ENCODE measurements at places on chromosomes 5 and 9.

DNA sequence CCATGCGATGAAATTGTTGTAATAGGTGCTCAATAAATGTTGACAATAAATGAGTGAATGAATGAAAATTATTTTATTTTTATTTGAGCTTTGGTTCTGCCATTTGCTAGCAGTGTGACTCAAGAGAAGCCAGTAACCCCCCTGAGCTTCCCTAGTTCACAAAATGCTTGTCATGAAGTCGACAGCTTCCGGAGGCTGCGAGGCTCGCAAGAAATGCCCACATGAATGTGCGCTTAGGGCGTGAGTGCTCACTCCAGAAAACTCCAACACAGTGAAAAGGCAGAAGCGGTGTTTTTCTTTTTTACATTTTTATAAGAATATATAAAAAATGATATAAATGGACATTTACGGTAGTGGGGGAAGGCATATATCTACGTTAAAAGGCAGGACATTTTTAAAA is 26.5 kb downstream of the CDKN2A start:
- H3K27me3 ChIP-seq = peaks cover 100% of the 10 kb centered on the region
- no peak overlapping the region for H3K4me3 ChIP-seq
- peaks cover 33% of the 10 kb centered on the region for H3K4me1 ChIP-seq
- H3K36me3 ChIP-seq = no peaks in the 10 kb centered on the region

DNA sequence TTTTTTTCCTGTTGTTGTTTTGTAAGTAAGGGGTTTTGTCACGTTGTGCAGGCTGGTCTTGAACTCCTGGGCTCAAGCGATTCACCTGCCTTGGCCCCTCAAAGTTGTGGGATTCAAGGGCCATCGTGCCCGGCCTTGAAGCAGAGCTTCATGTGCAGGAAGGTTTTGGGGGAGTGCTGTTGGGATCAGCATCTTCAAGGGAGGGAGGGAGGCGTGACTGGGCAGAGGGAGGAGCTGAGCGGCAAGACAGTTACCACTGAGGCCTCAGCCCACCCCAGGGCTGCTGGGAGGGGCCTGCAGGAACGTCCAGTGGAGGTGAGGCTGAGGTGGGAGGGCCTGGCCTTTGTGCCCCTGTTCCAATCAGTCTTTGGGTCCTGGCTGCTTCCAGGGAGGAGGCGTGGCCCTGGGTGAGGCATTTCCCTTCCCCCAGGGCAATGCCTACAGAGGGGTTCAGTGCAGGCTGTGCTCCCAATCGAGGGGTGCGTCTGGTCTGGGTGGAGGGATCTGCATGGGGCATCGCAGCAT is 21.4 kb downstream of the OR2V1 start:
- DNase-seq = no peak
- no peaks in the 10 kb centered on the region for H3K36me3 ChIP-seq
- H3K4me3 ChIP-seq = no peak overlapping the region
- H3K27ac ChIP-seq = no peak overlapping the region
- no peaks in the 10 kb centered on the region for H3K4me1 ChIP-seq

DNA sequence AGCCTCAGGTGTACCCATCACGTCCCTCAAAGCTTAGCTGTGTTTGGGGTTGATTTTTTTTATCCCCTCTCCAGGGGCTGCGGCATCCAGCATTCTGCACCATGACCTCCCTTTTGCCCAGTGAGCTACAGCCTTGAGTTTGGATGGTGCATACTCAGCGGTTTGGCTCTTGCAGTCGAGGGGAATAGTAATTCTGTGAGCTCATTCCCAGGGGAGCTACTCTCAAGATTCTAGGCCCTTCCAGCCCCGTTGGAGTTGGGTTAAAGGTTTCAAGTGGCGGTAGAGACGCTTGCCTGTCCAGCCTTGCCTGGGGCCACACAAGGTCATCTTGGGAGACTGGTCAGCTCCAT is 102.2 kb upstream of the SPRY4 start:
- peaks cover 50% of the 10 kb centered on the region for H3K4me1 ChIP-seq
- H3K27me3 ChIP-seq = no peaks in the 10 kb centered on the region
- peak overlapping the region; percentile 82 for H3K27ac ChIP-seq
- H3K4me3 ChIP-seq = no peak overlapping the region

DNA sequence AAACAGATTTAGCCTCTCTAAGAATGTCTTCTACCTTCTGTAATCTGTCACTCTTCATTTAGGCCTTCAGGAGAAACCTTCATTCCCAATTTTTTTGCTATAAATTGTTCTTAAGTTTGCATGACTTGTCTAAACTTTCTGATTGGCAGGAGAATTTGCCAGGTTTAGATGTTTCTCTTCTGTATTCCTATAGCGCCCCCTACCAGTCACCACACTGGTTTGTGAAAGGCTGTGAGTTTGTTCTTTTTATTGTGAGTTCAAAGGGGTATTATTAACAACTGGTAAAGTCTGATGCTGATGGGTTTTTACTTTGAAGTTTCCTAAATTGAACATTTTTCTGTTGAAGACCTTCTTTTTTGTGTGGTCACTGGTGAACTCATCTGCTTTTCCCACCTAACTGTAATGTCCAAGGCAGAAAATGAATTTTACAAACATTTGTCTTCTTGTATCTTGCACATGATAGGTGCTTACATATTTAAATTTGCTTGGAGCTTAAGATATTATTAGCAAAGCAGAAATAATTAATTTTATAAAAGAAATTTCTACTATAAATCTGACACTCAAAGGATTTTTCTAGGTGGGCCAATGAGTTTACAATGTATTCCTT is 18.4 kb upstream of the F2RL2 start:
- H3K4me3 ChIP-seq = no peak overlapping the region
- DNase-seq = peak; percentile 30
- H3K36me3 ChIP-seq = no peaks in the 10 kb centered on the region
- no peaks in the 10 kb centered on the region for H3K27me3 ChIP-seq

DNA sequence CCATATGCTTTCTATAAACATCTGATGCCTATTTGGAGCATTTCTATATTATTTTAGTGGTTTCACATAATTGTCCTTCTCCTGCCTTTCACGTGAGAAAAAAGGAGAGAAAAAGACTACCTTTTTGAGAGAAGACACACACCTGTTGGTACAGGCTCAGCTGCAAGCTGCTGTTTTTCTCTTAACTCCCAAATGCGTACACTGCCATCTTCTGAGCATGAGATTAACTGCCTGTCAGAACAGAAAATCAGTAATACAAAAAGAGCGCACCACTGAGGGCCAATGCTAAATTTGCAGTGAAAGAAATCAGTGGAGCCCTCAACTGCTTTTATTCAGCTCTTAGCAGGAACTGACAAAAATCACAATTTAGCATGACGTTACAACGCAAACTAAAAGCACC is 54.9 kb downstream of the WDR41 start:
- H3K36me3 ChIP-seq = peaks cover 83% of the 10 kb centered on the region
- H3K27ac ChIP-seq = no peak overlapping the region
- no peak for DNase-seq

GRCh38 chr5:132237141-132237540 is 9.5 kb upstream of the P4HA2 start:
- H3K27me3 ChIP-seq = no peaks in the 10 kb centered on the region
- H3K36me3 ChIP-seq = no peaks in the 10 kb centered on the region
- H3K4me1 ChIP-seq = no peaks in the 10 kb centered on the region
- no peak overlapping the region for H3K27ac ChIP-seq
- DNase-seq = no peak
- no peak overlapping the region for H3K4me3 ChIP-seq

DNA sequence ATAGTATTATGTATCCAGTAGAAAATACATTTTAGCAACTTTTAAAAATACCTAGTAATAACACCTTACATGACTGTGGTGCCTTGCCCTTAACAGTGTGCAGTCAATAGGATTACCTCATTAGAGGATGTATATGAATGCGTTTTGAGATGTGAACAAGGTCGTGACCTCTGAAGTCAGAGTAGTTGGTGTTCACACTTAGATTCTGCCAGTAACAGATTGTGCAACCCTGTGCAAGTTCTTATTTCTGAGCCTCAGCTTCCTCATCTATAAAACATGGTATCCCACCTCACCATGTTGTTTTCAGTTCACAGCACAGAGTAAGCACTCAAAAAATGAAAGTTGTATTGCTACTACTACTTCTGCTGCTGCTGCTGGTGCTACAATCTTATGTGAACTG is 347.3 kb downstream of the KDM4C start:
- H3K4me1 ChIP-seq = peaks cover 15% of the 10 kb centered on the region
- peaks cover 27% of the 10 kb centered on the region for H3K36me3 ChIP-seq
- no peak overlapping the region for H3K27ac ChIP-seq
- no peaks in the 10 kb centered on the region for H3K27me3 ChIP-seq
- no peak overlapping the region for H3K4me3 ChIP-seq
- no peak for DNase-seq

GRCh38 chr5:8060953-8061429 is 192.0 kb downstream of the MTRR start:
- no peaks in the 10 kb centered on the region for H3K36me3 ChIP-seq
- DNase-seq = no peak
- H3K27me3 ChIP-seq = peaks cover 6% of the 10 kb centered on the region
- no peak overlapping the region for H3K4me3 ChIP-seq
- no peak overlapping the region for H3K27ac ChIP-seq
- no peaks in the 10 kb centered on the region for H3K4me1 ChIP-seq

- H3K27me3 ChIP-seq = peaks cover 3% of the 10 kb centered on the region
- H3K36me3 ChIP-seq = no peaks in the 10 kb centered on the region
- peaks cover 11% of the 10 kb centered on the region for H3K4me1 ChIP-seq
- DNase-seq = no peak
Observed at GRCh38 chr9:38380230-38380871, 12.2 kb upstream of the ALDH1B1 start.

DNA sequence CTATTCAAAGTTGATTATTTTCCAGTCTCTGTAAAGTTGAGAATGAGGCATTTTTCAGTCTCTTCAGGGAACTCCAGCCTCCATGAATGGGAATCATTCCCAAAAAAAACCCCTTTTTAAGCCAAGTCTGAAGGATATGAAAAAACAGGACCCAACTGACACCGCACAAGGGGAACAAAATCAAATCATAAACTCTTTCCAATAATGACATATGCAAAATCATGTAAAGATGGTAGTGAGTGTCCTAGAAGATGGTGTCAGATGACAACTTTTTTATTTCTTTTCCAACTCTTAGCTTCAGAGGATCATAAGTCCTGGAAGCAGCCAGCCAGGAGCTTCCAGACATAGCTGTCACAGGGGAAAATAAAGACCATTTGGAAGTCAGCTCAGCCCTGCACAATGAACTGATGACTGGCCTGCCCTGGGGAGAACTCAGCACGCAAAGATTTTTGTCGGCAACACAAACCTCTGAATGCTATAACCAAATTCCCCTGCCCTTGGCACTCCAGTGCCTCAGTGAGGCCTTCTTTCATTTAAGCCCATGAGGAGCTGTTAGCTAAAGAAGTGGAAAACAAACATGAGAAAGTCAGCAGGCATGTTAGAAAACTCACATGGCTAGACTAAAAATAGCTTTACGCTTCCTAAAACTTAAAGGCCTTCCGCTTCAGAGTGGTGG is 85.4 kb downstream of the SLC1A3 start:
- peak; percentile 28 for DNase-seq
- no peak overlapping the region for H3K4me3 ChIP-seq
- peak overlapping the region; percentile 85 for H3K27ac ChIP-seq

GRCh38 chr5:167872791-167873190 is 418.7 kb upstream of the WWC1 start:
- no peaks in the 10 kb centered on the region for H3K4me1 ChIP-seq
- no peak overlapping the region for H3K4me3 ChIP-seq
- no peaks in the 10 kb centered on the region for H3K27me3 ChIP-seq
- no peak for DNase-seq

DNA sequence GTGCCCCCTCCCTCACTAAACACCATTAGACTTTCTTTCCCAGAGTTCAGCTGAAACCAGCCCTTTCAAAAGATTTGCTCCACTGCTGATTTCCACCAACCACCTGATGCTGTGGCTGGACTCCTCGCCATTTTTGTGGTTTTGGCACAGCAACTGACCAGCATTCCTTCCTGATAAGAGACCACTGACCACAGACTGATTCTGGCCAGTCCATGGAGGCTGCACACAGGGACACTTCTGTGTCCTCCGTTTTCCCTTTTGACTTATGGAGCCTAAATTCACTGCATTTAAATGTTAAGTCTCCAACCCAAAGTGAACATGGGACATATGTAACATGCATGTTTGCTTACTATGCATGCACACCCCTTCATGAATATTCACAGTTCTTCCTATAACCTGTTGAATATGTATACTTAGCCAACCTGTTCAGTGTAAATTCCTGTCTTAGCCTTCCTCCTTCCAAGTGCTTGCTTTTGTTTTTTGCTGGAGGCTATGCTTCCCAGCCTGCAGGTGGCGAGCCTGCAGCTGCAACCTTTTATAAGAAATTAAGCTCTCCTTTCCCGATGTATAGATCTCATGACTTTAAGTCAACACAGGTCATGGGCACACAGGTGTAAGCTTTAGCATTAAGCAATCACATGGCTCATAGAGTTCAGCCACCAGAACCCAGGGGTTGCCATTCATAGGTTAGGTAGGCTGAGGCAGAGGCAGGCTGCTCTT is 78.7 kb downstream of the ACTL7B start:
- H3K36me3 ChIP-seq = no peaks in the 10 kb centered on the region
- peak overlapping the region; percentile 26 for H3K27ac ChIP-seq
- DNase-seq = no peak
- H3K4me1 ChIP-seq = peaks cover 12% of the 10 kb centered on the region
- H3K4me3 ChIP-seq = no peak overlapping the region

DNA sequence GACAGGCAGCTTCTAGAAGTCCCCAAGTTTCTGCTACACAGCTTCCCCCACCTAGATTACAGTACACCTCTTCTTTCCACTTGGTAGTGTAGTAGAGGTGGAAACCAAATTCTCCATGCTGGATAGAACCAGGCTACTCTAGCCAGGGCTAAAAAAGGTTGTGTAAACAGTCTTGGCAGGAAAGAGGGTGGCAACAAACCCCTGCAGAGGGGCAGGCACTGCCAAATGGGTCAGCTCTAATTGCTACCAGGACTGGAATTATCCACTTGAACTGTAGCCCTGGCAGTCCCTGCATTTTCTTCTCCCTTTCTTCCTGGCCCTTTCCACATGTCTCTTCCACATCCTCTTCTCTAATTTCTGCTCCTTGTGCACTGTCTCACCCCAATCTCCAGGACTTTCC is 24.8 kb downstream of the RANBP3L start:
- no peaks in the 10 kb centered on the region for H3K36me3 ChIP-seq
- no peaks in the 10 kb centered on the region for H3K27me3 ChIP-seq
- peaks cover 6% of the 10 kb centered on the region for H3K4me1 ChIP-seq
- H3K4me3 ChIP-seq = no peak overlapping the region
- DNase-seq = no peak

- H3K27ac ChIP-seq = no peak overlapping the region
- DNase-seq = no peak
- H3K27me3 ChIP-seq = no peaks in the 10 kb centered on the region
- H3K4me3 ChIP-seq = no peak overlapping the region
- H3K36me3 ChIP-seq = no peaks in the 10 kb centered on the region
Observed at GRCh38 chr5:151550146-151550545, 41.0 kb downstream of the FAT2 start.

DNA sequence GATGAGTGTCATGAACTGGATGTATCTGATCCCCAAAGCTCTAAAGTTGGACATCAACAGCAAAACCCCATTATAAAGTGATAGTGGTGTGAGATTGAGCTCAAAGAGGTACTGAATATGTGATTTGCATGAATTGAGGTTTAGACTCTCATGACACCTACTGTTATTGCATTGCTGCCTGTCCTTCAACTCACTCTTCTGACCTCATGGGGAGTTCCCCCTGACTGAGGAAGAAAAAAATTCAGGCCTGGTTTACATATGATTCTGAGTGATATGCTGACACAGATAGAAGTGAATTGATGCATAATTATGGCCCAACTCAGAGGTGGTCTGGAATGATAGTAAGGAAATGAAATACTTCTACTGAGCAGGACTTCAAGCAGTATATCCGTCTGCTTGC is 76.2 kb upstream of the CHD1 start:
- no peak overlapping the region for H3K4me3 ChIP-seq
- no peak for DNase-seq
- H3K36me3 ChIP-seq = no peaks in the 10 kb centered on the region
